ENCODE measurements at places on chromosomes 1 and 21.

DNA sequence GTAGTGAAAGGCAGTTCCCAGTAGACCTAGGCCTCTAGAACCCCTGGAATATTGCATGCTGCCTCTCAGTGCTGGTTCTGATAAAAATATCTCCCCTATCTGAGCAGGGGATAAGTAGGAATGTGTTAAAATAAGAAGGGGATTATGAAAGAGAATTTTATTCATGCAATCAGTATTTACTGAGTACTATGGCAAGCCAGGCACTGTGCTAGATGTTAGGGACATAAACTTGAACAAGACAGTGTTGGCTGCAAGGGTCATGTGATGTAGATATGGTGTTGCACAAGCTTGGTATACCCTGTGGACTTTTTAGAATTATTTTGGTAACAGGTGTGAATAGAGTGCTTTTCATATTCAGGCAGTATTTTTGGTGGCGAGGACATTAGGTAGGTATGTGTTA lies 23.6 kb downstream of the NOS1AP start:
- H3K4me1 ChIP-seq, result no peaks in the 10 kb centered on the region
- H3K27me3 ChIP-seq, result peaks cover 28% of the 10 kb centered on the region
- no peak overlapping the region for H3K27ac ChIP-seq
- no peak overlapping the region for H3K4me3 ChIP-seq
- DNase-seq, result no peak
- H3K36me3 ChIP-seq, result no peaks in the 10 kb centered on the region

DNA sequence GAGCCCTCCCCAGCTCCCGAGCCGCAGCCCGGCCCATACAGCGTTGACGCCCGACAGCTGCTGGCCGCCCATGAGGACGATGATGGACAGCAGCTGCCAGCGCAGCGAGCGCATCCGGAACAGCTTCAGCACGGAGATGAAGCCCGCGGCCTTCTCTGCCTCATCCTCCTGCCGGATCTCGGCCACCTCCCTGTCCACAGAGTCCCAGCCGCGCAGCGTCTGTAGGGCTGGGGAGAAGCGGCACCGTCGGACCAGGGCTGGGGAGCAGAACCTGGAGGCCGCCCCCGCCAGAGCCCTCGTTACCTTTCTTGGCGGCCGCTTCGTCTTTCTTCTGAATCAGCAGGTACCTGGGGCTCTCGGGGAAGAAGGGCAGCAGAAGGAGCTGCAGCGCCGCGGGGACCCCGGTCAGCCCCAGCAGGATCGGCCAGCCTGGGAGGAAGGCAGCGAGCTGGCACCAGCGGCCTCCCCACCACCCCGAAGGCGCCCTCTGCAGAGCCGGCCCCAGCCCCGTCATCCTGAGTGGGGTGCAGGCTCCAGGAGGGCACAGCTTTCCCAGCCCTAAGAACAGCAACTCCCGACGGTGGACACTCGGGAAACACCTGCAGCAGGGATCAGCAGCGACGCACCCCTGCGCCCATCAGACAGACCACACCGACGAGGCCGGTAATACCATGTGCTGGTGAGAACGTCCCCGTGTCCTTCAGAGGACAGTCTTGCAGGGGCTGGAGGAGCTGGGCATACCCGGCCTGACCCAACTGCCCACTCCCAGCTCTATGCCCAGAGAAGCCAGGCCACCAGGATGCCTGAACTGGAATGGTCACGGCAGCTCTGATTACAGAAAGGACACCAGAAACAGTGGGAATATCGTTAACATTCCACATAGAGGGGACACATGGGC lies 13.8 kb upstream of the SLC2A7 start:
- H3K4me3 ChIP-seq, result no peak overlapping the region
- H3K4me1 ChIP-seq, result no peaks in the 10 kb centered on the region
- DNase-seq, result no peak
- H3K27me3 ChIP-seq, result peaks cover 7% of the 10 kb centered on the region

- no peak for DNase-seq
- no peaks in the 10 kb centered on the region for H3K27me3 ChIP-seq
- no peak overlapping the region for H3K4me3 ChIP-seq
Measured at GRCh38 chr1:78475888-78476610, 14.7 kb upstream of the PTGFR start.

- DNase-seq, result peak; percentile 14
- no peak overlapping the region for H3K4me3 ChIP-seq
- peaks cover 15% of the 10 kb centered on the region for H3K4me1 ChIP-seq
- peaks cover 7% of the 10 kb centered on the region for H3K27me3 ChIP-seq
- H3K36me3 ChIP-seq, result no peaks in the 10 kb centered on the region
- H3K27ac ChIP-seq, result no peak overlapping the region
Measured at GRCh38 chr1:173297798-173298391, 90.8 kb upstream of the TNFSF4 start.

DNA sequence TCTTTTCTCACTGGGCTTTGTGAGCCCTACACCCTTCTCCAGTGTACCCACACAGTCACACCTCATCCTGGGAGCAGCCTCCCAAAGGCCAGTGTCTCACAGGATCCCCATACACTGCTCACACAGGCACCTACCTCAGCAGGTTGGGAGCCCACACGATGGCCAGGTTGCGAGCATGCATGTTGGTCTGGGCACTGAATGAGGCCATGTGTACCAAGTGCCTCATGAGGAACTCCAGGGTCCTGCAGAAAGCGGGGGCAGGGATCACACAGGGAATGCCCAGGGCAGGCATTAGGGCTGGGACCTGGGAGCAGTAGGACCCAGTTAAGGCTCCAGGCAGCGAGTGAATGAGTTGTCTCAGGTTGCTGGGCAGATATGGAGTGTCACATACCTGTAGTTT lies 8.5 kb upstream of the USF1 start:
- no peak overlapping the region for H3K4me3 ChIP-seq
- H3K27ac ChIP-seq, result no peak overlapping the region
- no peak for DNase-seq
- H3K36me3 ChIP-seq, result peaks cover 68% of the 10 kb centered on the region
- no peaks in the 10 kb centered on the region for H3K27me3 ChIP-seq

DNA sequence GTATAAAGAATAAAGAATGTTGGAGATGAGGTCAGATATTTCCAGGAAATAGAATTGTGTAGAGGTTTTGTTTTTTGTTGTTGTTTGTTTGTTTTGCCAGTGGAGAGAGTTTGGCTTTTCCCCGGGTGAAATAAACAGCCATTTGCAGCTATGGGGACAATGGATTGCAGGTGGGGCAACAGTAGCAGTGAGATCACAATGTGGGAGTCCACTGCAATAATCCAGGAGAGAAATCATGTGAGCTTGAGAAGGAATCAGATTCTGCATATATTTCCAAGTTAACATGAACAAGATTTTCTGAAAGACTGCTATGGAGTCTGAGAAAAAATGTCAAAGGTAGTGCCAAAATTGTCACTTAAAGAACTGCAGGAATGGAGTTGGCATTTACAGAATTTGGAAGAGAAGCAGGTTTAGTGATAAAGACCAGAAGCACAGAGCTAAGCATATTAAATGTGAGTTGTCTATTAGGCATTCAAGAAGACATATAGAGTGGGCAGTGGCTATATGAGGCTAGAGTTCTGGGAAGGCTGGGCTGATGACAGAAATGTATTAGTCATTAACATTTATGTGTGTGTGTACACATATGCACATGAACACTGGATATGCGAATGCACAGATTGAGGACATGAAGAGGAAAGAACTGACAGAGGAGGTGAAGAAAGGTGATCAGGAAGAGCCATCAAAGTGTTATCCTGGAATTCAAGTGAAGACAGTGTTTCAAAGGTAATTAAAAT lies 729.6 kb upstream of the PTBP2 start:
- no peaks in the 10 kb centered on the region for H3K27me3 ChIP-seq
- no peak overlapping the region for H3K4me3 ChIP-seq
- no peaks in the 10 kb centered on the region for H3K36me3 ChIP-seq

DNA sequence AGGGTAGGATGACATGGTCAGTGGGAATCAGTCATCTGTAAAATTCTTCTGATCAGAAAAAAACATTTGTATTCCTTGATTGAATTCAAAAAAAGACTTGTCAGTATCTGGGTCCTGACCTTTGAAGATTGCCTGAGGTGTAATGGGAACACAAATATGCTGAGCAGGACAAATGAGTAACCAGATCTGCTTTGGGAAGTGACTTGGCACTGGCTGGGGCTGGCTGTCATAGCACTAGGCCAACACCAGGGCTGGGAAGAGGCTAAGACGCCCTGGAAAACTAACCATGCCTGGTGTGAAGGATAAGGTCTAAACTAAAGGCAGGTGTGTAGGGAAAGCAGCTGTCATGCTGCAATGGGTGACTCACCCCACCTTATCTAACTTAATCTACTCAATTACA lies 452.9 kb upstream of the BEND5 start:
- H3K4me3 ChIP-seq, result no peak overlapping the region
- H3K27me3 ChIP-seq, result no peaks in the 10 kb centered on the region
- H3K27ac ChIP-seq, result no peak overlapping the region
- no peaks in the 10 kb centered on the region for H3K4me1 ChIP-seq
- DNase-seq, result no peak
- no peaks in the 10 kb centered on the region for H3K36me3 ChIP-seq

DNA sequence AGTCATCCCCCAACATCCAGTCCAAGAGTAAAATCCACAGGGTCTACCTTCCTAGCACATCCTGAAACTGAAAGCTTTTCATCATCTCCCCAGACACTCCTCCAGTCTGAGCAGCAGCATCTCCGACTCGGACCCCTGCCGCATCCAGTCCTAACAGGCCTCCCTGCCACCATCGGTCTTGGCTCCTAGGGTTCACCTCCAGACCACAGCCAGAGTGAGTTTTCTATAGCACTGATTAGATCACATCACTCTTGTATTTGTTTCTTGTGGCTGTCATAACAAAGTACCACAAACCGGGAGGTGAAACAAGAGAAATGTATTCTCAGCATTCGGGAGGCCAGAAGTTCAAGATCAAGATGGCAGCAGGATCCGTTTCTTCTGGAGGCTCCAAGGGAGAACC lies 187.8 kb downstream of the TOMM20 start:
- peaks cover 4% of the 10 kb centered on the region for H3K27me3 ChIP-seq
- no peak overlapping the region for H3K4me3 ChIP-seq
- H3K27ac ChIP-seq, result no peak overlapping the region
- no peak for DNase-seq
- H3K36me3 ChIP-seq, result peaks cover 16% of the 10 kb centered on the region

GRCh38 chr1:15825800-15826199 lies 18.4 kb upstream of the UQCRHL start:
- no peaks in the 10 kb centered on the region for H3K36me3 ChIP-seq
- H3K4me1 ChIP-seq, result peaks cover 20% of the 10 kb centered on the region
- H3K27me3 ChIP-seq, result no peaks in the 10 kb centered on the region
- H3K4me3 ChIP-seq, result no peak overlapping the region
- H3K27ac ChIP-seq, result no peak overlapping the region

DNA sequence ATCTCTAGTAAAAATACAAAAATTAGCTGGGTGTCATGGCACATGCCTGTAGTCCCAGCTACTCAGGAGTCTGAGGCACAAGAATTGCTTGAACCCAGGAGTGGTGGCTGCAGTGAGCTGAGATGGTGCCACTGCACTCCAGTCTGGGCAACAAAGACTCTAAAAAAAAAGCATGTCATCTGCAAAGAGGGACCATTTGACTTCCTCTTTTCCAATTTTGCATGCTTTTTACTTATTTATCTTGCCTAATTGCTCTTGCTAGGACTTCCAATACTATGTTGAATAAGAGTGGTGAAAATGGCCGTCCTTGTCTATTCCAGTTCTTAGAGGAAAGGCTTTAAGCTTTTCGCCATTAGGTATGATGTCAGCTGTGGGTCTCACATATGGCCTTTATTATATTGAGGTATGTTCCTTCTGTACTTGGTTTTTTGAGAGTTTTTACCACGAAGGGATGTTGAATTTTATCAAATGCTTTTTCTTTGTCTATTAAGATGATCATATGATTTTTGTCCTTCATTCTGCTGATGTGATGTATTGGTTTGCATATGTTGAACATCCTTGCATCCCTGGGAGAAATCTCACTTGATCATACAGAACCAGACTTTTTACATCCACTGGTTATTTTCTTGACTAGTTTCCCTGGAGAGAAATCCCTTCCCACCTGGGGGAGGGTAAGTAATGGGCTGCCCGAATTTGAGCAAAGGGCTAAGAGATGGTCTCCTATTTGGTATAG lies 17.0 kb upstream of the RAP1GAP start:
- peaks cover 3% of the 10 kb centered on the region for H3K4me1 ChIP-seq
- DNase-seq, result no peak
- H3K36me3 ChIP-seq, result peaks cover 58% of the 10 kb centered on the region
- H3K4me3 ChIP-seq, result no peak overlapping the region
- no peak overlapping the region for H3K27ac ChIP-seq

GRCh38 chr1:155970531-155971167 lies 7.7 kb downstream of the ARHGEF2 start:
- no peak for DNase-seq
- H3K27me3 ChIP-seq, result no peaks in the 10 kb centered on the region
- H3K4me3 ChIP-seq, result peak overlapping the region; percentile 19
- peaks cover 78% of the 10 kb centered on the region for H3K36me3 ChIP-seq

GRCh38 chr1:207619871-207620542 lies 24.9 kb upstream of the CR1L start:
- DNase-seq, result peak; percentile 26
- H3K27ac ChIP-seq, result no peak overlapping the region
- no peak overlapping the region for H3K4me3 ChIP-seq
- peaks cover 5% of the 10 kb centered on the region for H3K27me3 ChIP-seq

GRCh38 chr1:153985341-153985912 lies 712 bp downstream of the RAB13 start:
- peak overlapping the region; percentile 6 for H3K4me3 ChIP-seq
- no peaks in the 10 kb centered on the region for H3K36me3 ChIP-seq
- H3K27me3 ChIP-seq, result no peaks in the 10 kb centered on the region
- peaks cover 33% of the 10 kb centered on the region for H3K4me1 ChIP-seq

- H3K4me1 ChIP-seq, result no peaks in the 10 kb centered on the region
- H3K27me3 ChIP-seq, result no peaks in the 10 kb centered on the region
- H3K36me3 ChIP-seq, result no peaks in the 10 kb centered on the region
- H3K4me3 ChIP-seq, result no peak overlapping the region
- no peak for DNase-seq
Measured at GRCh38 chr1:219124163-219124562, 49.5 kb upstream of the LYPLAL1 start.

GRCh38 chr1:218553197-218553596 lies 208.1 kb downstream of the TGFB2 start:
- H3K27ac ChIP-seq, result no peak overlapping the region
- no peaks in the 10 kb centered on the region for H3K36me3 ChIP-seq

DNA sequence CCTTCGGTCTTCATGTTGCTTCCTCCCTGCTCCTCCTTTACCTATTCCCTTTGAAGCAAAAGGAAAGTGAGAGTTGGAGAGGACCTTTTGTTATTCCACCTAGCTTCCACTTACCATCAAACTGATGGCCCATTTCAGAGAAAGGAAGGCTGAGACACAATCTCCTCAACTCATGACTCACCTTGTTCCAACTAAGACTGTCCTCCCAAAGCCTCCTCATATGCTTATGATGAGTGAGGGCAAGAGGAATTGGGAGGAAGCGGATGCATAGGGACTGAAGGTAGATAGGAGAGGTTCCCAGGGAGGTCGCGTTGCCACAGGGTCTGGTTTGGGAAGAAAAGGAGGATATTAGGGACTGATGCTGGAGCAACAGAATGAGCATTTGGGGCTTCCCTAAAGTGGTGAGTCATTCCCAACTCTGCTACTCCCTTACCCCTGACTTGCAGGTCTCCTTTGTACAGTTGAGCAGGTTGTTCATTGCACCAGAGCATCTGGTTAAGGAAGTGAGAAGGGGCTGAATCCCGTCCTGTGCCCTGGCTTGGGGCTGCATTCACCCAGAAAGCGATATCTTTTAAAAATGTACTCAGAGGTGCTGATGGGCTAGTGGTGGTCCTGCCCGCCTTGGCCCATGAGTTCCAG lies 35.0 kb downstream of the LGR6 start:
- no peak for DNase-seq
- no peaks in the 10 kb centered on the region for H3K36me3 ChIP-seq
- H3K4me3 ChIP-seq, result no peak overlapping the region
- H3K27ac ChIP-seq, result peak overlapping the region; percentile 63
- peaks cover 2% of the 10 kb centered on the region for H3K27me3 ChIP-seq
- peaks cover 22% of the 10 kb centered on the region for H3K4me1 ChIP-seq

Measured in activated CD4-positive, alpha-beta T cell treated with anti-CD3 and anti-CD28 coated beads, Interleukin-2, amount 10 ng/mL, durations not matched to agents 7 days and 5 days (primary cell).